ENCODE measurements at places on chromosomes 6 and 20. TPM values are rescaled to one million over a fixed set of nuclear protein-coding genes. Genes with fewer than 3 reads are reported as not detected.

- DNase-seq: peak; percentile 64
These were observed 756 bp downstream of the MOXD1 start for GRCh38 chr6:132400555-132400882.

TFAP2D gene
- total RNA-seq: not detected

DNA sequence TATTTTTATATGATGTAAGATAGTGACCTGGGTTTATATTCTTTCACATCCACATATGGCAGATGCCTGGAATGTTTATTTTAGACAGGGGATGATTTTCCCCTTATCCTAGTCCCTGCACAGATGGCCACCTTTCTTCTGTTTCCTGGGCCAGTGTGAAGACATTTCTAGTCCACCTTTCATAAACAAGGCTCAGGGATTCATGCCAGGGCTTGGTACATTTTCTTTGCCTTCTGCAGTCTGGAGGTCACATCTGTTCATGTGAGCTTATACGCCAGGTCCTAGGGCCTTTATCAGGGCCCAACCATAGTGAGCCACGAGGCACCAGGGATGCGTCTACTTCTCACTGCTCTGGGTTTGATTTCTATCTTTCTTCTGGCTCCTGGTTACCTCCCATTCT, 38.0 kb upstream of the ERVFRD-1 start:
- no peak for DNase-seq

DAAM2 gene
- total RNA-seq: 2.9 TPM

RAET1L gene
- not detected for total RNA-seq

DNA sequence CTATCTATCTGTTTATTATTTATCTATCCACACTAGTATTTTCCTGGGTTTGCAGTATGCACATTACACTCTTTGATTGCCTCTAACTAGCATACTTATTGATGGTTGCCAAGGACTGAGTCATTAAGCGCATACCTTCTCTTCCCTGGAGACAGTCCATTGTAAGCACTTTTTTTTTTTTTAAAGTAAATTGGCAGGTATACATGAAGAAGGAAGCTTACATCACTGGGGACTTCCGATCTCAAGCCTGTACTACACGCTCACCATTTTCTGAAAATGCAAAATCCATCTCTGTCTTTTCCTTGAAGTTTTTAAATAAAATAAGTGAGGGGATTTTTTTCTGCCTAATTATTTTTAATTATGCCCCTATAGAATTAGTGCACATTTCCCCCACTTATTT, 63.5 kb downstream of the HMGN3 start:
- no peak for DNase-seq

MEI4 gene
- 0.23 TPM for total RNA-seq

RHAG gene
- not detected for total RNA-seq

CRISP2 gene
- total RNA-seq: not detected

VSX1 gene
- not detected for total RNA-seq

CLPSL2 gene
- total RNA-seq: 1.4 TPM

RAB44 gene
- total RNA-seq: not detected

PTP4A1 gene
- total RNA-seq: 75.6 TPM

DNA sequence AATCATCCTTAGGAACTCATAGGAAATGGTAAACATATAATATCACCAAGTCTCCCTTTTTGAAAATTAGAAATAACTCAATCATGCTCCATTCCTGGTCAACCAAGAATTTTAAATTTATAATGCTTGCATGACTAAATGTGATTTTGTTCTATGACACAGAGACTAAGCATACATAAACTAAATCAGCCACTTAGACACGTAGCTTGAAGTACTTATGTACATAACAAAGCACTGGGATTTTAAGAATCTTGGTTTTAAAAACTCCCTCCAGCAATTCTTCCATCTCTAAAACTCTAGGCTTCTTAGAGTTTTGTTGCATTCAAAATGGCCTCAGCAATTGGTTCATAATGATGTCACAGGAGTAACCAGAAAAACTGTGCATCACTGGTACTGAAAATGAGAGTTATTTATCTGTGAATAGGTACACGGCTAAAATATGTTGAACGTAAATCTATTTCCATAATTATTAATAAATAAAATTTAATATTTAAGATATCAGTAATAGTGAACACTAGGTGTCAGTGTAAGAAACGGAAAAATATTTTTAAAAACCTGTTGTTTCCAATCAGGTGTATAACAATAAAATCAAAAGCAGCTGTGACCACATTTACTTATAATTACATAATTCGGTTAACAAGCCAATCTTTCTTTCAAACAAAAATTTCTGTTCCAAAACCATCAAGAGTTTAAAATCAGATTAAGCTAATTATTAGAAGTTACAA, 241.6 kb upstream of the RUNX2 start:
- no peak for DNase-seq

DNA sequence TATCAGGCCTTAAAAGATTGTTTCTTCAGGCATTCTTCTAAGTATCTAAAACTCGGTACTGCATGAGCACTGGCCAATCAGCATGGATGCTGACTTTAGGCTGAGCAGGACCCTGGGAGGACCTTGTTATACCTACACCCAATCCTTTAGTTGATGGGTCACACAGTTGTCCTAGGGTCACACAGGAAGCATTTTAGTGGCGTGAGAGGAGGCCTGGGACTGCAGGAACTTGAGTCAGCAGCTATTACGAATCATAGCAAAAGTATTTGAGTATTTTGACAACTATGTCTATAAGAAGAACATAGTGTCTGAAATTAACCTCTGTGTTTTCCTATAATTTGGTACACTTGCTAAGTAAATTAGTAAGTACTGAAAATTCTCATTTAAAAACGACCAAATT, 741.4 kb downstream of the HACE1 start:
- no peak for DNase-seq

- DNase-seq: no peak
These were observed 243.6 kb downstream of the UST start for GRCh38 chr6:148990403-148990802.

PRDM13 gene
- 0.09 TPM for total RNA-seq

DNA sequence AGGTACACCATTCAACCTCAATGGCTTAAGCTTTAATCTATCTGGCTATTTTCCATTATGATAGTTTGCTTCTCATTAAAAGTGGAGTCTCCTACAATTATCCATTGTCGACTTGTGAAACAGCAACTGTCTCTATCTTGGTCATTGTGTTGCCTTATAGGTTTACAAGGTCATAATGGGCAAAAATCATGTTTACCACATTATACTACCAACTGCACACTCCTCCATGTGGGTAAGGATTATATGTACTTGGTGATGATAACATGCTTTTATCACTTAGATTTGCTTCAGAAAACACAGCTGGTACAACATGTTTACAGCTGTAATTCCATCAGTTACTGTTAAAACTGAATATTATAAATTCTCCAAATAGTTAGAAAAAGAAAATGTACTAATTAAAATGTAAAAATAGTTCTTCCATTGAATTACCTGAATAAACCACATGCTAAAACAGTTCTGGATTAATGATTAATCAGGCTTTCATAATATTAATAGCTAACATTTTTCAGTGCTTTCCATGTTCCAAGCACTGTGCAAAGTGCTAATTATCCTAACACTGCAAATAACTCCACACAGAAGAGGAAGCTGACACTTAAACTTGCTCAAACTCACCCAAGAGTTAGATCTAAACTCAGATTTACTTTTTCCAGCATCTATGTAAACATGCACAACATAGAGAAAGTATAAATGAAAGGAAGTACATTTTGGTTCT, 96.7 kb downstream of the OGFRL1 start:
- DNase-seq: no peak
